ENCODE measurements at places on chromosomes 7 and 10.

DNA sequence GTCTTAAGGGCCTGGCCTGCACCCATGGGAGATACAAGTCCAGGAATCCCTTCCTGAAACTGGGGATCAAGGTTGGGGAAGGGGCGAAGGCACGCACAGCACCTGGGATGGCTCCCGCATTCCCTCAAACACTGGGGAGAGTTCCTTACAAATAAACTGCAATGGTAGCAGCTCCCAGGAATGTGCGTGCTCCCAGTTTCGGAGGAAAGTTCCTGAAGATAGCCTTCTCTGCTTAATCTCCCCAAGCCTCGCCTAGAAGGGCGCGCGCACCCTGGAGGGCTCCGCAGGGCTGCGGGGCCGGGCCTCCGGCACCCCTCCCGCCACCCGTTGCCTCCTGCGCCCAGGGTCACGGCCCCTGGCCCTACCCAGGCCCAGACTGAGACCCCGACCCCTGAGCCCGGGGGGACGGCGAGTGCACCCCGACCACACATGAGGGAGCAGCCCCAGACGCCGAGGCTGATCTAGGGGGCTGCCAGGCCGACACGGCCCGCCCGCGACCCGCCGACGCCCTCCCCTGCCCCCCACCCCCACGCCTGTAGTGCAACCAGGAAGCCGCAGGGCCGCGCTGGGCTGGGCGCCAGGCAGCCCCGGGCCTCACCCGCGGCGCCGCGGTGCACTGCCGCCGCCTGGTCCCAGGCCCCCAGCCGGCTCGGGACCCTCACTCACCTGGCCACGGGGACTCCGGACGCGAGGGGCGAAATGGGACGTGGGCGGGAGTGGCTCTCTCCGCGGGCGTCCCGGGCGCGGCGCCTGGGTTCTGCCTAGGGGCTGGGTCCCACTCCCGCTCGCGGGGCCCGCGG, 460 bp downstream of the ANXA11 start:
- no peak for DNase-seq

- no peak for DNase-seq
Observed at GRCh38 chr7:136064081-136064480, 86.9 kb upstream of the MTPN start.

DNA sequence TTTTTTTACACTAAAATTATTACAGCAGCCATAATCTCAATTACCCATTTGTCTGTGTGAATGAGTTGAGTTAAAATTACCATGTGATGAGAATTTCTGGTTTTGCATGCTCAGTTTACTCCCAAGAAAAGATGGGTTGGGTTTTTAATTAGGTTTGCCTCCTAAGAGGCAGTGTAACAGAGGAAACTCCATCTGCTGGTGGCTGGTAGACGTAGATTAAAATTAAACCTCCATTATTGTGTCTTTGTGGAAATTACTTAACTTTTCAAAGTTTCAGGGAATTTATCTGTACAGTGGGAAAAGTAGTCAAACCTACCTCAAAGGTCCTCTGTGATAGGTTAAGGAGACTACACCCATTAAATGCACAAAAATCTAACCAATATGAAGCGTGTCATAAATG, 954.2 kb downstream of the PCDH15 start:
- no peak for DNase-seq

DNA sequence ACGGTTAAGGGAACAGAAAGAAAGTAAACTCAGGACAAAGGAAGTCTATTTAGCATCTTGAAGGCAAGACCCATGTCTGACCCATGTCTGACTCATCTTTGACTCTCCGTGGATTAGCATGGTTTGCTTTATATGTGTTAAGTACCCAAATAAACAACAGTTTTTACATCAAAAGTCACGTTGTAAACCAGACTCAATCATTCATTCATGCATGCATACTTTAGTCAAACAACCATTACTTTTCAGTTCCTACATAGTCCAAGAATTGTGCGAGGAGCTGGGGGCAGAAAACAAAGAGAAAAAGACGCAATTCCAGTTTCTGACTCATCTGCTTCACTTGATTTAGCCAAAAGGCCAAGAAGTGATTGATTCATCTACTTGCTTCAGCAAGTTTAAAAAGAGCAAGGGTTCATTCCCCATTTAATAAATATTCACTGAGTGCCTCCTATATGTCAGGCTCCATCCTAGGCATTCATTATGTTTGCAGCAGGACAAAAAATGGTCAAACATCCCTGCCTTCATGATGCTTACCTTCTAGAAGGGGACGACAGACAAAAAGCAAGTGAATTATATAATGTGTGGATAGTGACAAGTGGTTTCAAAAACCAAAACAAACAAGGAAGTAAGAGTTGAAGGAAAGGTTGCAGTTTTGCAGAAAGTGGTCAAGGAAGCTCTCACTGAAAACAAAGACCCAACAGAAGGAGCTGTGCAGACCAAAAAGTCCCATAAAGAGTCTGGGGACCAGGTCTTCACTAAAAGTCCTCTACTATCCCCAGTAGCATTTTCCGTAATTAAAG, 116.2 kb downstream of the FAM107B start:
- peak; percentile 72 for DNase-seq

- DNase-seq, result no peak
Observed at GRCh38 chr10:123651421-123652047, 14.6 kb upstream of the GPR26 start.

DNA sequence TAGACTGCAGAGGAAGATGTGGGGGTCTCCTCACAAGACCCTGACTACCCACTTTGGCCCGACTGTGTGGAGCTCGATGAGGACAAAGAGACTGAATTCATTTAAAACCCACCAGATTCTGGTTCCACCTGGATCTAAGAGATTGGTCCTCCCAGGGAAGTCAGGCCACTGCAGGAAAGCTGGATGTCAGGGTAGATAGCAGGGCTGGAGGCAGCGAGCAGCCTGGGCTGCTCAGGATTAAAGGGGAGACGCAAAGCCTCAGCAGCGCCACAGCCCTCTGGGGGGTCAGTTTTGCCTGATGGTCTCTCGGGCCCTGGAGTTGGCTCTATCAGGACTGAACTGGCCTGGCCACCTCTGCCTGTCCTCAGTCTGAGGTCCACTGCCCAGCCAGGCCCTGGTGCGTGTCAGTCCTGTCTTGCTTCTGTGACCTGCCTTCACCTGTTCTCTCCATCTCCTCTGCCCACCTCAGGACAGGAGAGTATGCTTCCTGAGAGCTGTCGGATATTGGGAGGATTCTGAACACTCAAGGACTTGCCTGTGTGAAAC, 12.2 kb upstream of the KLRG2 start:
- no peak for DNase-seq

GRCh38 chr10:122474131-122474818, 12.9 kb downstream of the HTRA1 start:
- peak; percentile 31 for DNase-seq

GRCh38 chr7:95276114-95276513, 48.2 kb downstream of the PON1 start:
- DNase-seq, result no peak

GRCh38 chr7:128059143-128059988, 28.1 kb upstream of the LRRC4 start:
- no peak for DNase-seq

- DNase-seq, result peak; percentile 34
Observed at GRCh38 chr10:62732841-62733653, 71.5 kb upstream of the ADO start.

- DNase-seq, result no peak
Observed at GRCh38 chr7:153413199-153413539, 639.0 kb upstream of the DPP6 start.

DNA sequence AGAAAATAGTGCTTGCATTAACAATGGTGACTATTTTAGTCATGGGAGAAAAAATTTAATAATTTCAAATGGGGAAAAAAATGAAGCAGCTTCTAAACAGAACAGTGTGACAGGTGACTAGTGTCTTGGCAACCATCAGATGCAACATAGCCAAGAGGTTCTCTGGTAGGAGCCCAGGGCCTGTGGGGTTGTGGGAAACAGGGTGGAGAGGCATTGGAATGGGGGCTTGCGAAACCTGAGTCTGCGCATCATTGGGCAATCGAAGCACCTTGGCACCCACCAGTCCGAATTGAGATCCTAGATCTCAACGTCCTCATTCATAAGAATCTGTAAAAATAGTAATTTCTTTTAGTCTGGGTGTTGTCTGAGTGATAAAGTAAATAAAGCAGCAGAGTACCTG, 19.2 kb upstream of the PARD3 start:
- DNase-seq, result no peak

DNA sequence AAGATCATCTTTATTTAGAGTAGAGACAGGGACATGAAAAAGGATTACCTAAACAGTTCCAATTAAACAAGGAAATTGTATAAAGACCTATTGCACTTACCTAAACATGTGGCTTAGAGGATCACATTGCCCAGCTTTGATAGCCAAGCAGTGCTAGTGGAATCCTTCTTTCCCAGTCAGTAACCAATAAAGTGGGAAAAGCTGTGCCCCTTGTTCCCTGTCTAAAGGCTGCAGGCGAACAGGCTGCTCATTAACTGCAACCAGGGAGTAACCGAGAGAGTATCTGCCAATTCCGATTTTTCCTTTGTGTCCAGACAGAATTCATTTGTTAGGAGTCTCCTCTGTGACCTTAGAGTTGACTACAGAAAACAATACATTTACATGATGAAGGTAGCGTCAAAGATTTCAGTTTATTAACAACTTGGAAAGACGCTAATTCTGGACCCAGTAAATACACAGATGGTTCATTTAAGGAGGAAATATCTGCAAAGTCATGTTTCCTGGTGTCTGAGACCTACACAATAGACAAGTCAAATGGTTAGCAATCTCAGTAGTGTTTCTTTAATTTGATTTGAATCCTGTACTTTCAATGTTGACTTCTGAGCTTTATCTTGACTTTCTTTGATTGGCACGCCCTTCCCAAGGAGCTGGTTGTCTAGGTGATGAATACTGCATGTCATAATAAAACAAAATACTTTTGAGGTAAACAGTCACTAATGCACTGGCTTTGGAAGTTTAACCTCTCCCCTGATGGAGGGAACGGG, 57.3 kb upstream of the MET start:
- no peak for DNase-seq

DNA sequence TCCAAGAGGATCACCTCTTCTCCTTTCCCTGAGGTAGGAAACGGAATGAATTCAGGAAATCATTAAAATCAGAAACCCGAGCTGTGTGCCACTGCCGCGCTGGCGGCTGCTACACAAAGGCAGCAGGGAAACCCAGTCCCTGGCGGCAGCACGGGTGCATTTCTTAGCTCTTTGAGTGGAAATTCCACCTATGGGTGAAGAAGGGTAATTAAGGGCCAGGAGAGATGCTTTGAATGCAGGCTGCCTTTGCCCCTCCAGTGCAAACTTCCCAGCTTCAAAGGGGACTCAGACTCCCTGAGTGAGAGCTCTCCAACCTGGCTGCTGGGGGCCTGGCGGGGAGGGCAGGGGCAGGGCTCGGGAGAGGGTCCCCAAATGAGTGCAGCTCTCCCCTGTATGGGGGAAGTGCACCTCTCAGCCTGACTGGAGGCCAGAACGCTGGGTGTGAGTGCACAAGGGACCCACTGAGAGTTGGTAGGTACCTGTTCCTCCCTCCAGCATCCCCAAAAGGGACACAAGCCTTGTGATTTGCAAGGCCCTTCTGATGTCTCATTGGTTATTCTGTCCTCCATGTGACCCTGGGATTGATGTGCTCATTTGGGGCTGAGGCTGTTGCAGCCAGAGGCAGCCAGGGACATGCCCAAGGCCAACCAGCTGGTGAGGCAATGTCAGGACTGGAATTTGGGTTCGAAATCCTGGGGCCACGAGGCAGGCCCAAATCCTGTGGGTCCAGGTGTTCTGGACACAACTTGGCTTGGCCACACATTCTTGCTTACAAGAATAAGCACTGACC, 16.3 kb upstream of the ZMIZ1 start:
- peak; percentile 70 for DNase-seq

DNA sequence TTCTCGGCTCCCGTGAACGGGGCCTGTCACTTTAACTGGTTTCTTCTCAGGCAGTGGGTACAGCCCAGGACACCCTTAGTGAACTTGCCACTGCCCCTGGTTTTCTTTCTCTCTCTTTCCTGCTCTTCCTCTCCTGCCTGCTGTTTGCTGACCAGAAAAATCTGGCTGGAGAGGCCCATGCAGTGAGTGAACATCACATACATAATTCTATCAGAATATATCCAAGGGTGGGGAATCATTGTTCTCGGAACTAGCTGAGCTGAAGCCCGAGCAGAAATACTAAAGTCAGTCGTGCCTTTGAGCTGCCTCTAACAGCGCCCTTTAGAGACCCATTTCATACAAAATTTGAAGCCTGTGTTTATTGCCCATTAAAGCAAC, 501.5 kb upstream of the GALNT17 start:
- no peak for DNase-seq

- no peak for DNase-seq
Observed at GRCh38 chr7:69819333-69819705, 221.0 kb downstream of the AUTS2 start.

DNA sequence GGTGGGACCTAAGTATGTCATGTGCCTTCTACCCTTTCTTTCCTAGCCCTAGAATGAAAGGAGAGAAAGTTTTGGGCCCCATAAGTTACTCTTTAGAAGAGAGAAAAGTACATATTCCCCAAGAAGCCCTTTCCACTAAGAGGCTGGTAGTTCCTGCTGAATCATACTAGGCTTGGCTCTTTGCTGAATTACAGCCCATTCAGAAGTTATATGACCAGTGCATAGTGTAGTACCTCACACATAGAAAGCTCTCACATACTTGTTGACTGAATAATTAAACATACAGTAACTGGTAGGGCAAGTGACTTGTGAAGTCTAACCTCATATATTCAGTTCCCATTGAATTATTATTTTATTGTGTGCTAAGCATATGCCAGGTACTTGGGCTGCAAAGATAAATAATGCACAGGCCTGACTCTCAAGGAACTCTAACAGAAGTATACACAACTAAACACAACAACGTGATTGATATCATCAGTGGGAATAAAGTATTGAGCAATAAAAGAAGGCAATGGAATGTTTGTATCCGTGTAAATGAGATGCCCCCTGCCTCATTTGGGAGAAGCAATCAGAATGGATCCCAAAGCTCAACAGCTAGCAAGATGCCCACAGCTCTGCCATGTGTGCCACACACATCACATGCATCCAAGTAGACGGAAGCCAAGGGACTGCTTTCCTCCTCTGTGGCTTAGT, 38.9 kb upstream of the UBN2 start:
- DNase-seq, result no peak

GRCh38 chr7:130356876-130357611, 12.4 kb downstream of the CPA5 start:
- no peak for DNase-seq

DNA sequence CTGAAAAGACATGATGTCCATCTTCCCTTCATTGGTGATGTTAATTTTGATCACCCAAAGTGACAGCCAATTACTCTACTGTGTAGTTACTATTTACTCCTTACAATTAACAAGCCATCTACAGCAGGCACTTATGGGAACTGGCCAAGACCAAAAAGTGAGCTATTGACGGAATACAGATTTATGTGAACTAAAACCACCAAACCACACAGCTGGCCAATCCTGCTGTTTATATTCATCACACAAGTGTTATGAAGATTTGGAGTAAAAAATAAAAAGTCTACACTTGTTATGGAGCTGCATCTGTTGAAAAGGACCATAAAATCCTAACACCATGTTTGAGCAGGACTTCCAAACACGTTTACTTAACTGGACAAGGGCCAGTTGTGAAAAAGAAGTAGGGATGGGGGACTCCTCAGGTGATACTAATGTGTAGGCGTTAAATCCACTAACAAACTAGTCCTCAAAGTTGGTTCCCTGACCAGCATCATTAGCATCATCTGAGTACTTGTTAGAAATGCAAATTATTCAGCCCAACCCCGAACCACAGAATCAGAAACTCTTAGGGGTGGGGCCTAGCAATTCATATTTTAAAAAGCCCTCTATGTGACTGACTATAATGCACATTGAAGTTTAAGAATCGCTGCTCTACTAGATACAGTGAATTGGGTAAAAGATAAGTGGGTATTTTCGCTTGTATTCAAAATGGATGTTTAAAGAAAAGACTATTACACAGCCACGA, 11.6 kb downstream of the MCMBP start:
- no peak for DNase-seq

Measured in suppressor macrophage treated with lipopolysaccharide for 1 hour (primary cell).